SK-N-SH treated with all-trans-retinoic acid at 6 μM for 48 hours (cell line): ENCODE measurements at places on chromosomes 1 and 21.

DNA sequence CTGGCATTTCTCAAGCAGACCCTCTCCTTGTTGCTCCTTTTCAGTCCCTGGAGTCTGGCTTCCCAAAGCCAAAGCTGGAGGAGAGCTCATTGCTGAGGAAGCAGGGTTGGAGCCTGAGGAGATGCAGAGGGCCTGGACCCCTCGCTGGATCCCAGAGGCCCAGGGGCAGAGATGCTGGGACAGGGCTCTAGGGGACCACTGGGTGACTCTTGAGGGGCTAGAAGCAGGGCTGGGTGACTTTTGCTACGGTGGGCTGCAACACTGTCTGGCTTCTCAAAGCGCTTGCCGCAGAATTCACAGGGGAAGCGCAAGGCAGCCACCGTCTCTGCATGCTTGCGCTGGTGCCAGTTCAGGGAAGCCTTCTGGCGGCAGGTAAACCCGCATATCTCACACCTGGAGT is 8.8 kb downstream of the ZNF692 start:
- no peak for ATAC-seq

GRCh38 chr1:183096894-183097293 is 73.7 kb downstream of the LAMC1 start:
- no peak for ATAC-seq

GRCh38 chr1:114758256-114758832 is 560 bp upstream of the CSDE1 start:
- no peak for ATAC-seq

GRCh38 chr21:32817208-32817607 is 45.7 kb upstream of the PAXBP1 start:
- no peak for ATAC-seq

DNA sequence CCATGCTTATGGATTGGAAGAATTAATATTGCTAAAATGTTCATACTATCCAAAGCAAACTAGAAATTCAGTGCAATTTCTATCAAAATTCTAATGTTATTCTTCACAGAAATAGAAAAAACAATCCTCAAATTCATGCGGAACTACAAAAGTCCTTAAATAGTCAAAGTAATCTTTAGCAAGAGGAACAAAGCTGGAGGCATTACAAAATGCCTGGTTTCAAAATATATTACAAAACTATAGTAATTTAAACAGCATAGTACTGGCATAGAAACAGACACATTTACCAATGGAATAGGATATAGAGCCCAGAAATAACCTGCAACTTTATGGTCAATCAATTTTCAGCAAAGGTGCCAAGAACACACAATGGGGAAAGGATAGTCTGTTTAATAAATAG is 3.8 kb downstream of the CTSS start:
- no peak for ATAC-seq

GRCh38 chr1:222653178-222653827 is 35.4 kb downstream of the MIA3 start:
- no peak for ATAC-seq

- ATAC-seq: no peak; the same call in 2 of the 3 replicates
Measured at GRCh38 chr1:21254335-21254951, 35.8 kb downstream of the ECE1 start.

GRCh38 chr1:30756545-30757351 is 826 bp downstream of the LAPTM5 start:
- ATAC-seq: peak; percentile 90

- ATAC-seq: 0 out of 3 replicates have a peak, but pooled peaks have one; percentile 30
Measured at GRCh38 chr1:245121523-245121922, 33.3 kb upstream of the KIF26B start.

DNA sequence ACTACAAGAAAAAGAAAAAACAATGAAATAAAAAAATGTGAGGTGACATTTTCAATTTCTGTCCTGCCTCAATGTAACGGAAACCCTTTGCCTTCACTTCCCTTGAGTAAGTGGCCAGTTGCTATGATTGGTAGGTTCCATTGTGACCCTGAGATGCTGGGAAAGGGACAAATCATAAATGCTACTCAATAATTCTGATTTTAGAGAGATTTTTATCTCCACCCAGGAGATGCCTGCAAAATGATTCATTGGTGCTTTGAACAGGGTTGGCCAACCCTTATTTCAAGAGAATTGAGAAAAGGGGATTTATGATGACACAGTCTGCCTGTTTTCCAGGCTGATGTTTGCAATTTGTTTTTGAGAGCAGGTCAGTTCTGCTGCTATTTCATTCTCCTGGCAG is 22.5 kb downstream of the XCL1 start:
- no peak for ATAC-seq

DNA sequence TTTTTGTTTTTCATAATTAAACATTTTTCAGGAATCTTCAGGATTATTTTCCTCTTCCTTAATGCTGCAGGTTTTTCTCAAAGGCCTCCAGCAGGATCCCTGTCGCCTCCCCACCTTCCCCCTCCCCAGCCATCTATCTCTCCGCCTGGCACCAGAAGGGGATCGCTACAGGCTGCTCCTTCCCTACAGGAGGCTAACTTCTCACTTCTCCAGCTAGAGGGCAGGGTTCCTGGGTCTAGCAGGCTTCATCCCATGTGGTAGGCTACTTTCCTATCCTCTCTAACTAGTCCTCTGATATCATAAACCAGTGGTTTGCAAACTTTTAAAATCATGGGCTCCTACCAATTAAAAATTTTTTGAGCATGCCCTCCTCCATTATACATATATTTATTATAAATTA is 104.1 kb downstream of the KCNN3 start:
- ATAC-seq: peak; percentile 94

- ATAC-seq: no peak
Measured at GRCh38 chr21:35503671-35504070, 454.6 kb upstream of the RUNX1 start.

DNA sequence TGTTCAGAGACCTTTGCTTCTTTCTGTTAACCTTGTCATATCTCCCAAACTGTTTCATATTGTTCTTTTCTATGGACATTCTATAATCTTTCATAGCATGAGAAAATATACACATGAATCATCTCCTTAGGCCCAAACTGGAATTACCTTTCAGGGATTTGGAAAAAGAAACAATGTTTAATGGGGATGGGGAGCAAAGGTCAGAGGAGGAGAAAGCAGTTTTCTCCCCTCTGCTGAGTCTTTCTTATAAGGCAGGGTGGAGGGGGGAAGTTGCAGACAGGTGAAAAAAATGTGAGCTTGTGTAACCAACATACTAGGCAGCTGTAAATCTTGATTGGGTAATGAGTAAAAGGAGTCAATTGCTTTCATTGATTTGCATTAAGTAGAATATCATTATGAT is 164.1 kb downstream of the BRINP2 start:
- ATAC-seq: no peak
